Colonic mucosa (tissue), 4 donors: ENCODE measurements at places on chromosomes 12 and 14.

DNA sequence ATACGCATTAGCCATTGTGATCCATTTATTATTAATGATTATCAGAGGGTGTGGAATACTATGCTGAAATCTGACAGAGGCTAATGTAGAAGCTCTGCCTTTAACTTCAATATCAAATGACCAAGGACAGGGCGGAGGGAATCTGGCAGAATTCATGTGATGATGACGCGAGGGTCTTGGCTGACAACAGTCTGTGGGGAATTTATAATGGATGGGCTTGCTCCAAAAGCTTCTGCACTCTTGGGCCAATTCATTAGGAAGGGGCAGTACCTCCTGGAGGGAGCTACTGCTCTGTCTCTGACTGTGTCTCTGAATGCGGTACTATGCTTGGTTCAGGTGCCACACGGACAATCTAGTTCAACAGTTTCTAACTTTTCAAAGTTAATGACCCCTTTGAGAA, 46.2 kb downstream of the GALNT8 start:
- no peak for DNase-seq

- no peak for DNase-seq
Observed at GRCh38 chr12:93033948-93034347, 104.9 kb upstream of the EEA1 start.

DNA sequence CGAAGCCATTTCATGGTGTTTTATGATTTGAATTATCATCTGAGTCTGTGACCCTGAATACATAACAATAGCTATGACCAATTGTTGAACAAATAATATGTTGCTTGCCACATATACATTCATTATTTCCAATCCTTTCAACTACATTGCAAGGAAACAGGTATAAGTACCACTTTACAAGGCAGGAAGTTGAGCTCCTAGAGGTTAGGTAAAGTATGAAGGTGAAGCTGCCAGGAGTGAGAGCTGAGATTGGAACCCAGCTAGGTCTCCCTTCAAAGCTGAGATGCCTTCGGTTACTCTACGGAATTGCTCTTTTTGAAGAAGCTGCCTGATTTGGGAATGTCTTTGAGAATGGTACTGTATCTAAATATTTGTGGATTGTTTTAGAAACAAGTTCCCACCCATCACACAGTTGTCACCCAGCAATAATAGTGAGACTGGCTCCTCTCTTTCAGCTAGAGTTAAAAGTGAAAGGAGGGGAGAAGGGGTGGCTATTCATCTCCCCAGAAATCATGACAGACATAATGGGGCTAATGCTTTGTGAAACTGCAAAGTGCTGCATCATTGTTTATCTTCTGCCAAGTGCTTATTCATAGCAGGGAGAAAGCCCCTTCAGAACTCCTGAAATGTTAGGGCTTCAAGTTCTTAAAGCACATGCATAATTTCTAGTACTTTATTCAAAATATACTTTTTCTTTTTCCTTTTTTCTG, 75.9 kb upstream of the AMIGO2 start:
- DNase-seq, result no peak

DNA sequence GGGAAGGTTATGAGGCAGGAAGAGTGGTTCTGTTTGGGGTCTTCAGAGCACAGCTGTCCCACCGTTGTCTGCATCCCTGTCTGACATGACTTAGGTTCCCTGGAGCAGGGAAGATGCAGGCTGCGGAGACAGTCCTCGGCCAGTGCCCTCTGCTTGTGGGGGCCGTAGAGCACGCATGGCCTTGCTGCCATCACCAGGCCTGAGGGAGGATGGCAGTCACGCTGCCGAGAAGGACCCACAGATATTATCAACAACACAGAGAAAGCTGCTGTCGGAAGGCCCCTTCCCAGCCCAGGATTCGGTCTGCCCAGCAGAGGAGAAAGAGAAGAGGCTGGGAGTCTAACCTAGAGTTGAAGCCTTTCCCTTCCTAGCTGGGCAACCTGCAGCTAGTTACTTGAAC, 35.0 kb downstream of the ERH start:
- DNase-seq, result no peak

- peak; percentile 63 for DNase-seq
Observed at GRCh38 chr12:120230326-120230973, 29.5 kb upstream of the RPLP0 start.

- peak; percentile 68 for DNase-seq
Observed at GRCh38 chr12:121095544-121096198, 37.0 kb upstream of the P2RX7 start.

DNA sequence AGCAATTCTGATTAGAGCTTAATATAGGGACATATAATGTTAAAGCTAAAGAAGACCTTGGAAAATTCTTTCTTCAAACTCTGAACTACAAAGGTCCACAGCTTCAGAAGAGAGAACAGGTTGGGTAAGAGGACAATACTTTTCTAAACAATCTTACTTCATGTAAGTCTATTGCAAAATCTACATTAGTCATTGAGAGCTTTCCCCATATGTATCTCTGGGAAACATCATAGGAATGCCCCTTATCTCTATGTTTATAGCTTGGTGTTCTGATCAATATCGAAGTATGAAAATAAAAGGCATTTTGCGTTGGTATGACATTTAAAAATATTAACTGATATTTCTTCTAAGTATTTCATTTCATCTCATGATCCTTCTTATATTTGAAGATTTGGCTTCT, 962.6 kb downstream of the AACS start:
- no peak for DNase-seq

DNA sequence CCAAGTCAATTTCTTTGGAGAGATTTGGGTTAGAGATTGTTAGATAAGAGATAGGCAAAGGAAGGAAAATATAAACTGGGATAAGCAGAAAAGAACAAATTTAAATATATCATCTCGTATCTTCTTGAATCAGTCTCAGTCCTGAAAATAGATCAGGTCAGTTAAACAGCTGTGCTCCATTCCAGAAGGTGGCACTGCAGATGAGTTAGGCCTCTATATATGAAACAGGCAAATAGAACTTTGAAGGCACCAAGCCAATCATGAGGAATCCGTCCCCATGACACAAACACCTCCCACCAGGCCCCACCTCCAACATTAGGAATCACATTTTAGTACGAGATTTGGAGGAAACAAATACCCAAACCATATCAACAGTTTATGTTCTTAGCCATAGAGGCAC, 605.5 kb upstream of the USP15 start:
- DNase-seq, result no peak

DNA sequence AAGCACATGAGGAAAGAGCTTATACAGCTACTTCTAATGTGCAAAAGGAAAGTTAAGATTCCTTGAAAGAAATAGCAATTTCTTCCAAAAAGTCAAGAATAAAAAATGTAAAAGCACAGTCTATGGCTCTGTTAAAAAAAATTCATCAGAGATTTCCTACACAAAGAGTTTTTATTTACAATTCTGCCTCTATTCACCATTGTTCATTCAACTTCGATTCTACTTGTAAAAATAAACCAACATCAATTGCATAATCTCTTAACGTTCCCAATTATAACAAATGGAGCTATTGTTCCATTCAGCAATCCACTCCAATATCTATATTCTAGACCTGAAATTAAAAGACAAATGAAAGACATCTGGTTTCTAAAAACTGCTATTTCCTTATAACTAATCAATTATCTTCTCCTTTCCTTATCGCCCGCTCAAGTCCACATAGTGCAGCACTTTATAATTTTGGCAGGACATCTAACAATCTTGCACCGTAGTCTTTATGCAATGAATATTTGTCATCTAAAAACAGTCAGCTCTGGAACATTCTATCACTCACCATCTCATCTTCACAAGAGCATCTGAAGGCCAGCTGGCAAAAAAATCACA, 6.2 kb downstream of the EIF2S3B start:
- DNase-seq, result no peak

DNA sequence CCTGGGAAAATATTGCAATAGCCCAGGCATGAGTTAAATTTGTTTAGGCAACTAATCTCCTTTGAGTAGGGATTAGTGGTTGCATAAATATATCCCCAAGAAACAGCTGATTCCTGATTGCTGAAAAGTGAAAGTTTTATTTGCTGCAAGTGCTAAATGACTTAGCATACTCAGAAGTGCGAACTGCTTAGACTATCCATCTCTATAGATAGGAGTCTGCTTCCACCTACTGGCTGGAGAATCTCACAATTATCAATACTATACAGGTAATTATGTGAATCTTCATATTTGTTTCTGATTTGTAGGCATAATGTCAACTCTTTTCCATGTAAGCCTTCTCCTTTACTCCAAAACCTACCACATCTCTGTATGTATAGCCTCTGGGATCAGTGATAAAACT, 12.0 kb upstream of the SLCO1B3 start:
- no peak for DNase-seq

GRCh38 chr14:34174973-34175372, 224.1 kb upstream of the EGLN3 start:
- DNase-seq, result no peak

GRCh38 chr12:133010657-133011297, 24.6 kb downstream of the ZNF26 start:
- DNase-seq, result no peak

GRCh38 chr12:123967121-123967586, 5.5 kb downstream of the CCDC92 start:
- no peak for DNase-seq

DNA sequence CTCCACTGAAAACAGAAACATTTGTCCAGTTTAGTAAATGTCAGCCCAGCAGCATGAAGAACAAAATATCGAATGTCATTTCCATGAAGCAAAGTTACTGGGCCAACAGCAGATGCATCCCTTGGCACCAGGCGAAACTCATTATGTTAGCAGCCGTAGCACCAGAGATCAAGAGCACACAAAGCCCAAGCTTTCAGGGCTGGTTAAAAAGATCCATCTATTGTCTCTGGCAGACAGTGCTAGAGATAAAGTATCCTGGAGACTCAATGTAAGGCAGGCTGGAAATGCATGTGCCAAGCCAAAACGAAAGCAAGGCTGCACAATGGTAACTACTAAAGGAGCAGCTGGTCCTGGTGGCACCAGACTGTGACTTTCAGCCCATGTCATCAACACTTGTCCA, 120.3 kb upstream of the PLEKHG7 start:
- no peak for DNase-seq

GRCh38 chr12:123150744-123151456, at the start of gene PITPNM2:
Gene PITPNM2, minus strand, starts transcription at chr12:123151090. Its CDS starts 116,500 bp downstream, at chr12:123034590.
- peak; percentile 42 for DNase-seq

GRCh38 chr14:72559669-72560255, 334.1 kb downstream of the DPF3 start:
- no peak for DNase-seq

DNA sequence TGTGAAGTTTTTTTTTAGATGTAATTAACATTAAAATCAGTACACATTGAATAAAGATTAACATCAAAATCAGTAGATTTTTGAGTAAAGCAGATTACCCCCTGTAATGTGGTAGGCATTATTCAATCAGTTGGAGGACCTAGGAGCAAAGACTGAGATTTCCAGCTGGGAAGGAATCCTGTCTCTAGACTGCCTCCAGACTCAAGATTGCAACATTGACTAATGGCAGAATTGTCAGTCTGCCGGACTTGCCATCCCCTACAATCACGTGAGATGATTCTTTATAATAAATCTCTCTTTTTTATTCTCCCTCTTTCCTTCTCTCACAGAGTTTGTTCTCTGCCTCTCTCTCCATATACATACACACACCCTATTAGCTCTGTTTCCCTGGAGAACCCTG, 51.4 kb upstream of the SLC6A15 start:
- no peak for DNase-seq

DNA sequence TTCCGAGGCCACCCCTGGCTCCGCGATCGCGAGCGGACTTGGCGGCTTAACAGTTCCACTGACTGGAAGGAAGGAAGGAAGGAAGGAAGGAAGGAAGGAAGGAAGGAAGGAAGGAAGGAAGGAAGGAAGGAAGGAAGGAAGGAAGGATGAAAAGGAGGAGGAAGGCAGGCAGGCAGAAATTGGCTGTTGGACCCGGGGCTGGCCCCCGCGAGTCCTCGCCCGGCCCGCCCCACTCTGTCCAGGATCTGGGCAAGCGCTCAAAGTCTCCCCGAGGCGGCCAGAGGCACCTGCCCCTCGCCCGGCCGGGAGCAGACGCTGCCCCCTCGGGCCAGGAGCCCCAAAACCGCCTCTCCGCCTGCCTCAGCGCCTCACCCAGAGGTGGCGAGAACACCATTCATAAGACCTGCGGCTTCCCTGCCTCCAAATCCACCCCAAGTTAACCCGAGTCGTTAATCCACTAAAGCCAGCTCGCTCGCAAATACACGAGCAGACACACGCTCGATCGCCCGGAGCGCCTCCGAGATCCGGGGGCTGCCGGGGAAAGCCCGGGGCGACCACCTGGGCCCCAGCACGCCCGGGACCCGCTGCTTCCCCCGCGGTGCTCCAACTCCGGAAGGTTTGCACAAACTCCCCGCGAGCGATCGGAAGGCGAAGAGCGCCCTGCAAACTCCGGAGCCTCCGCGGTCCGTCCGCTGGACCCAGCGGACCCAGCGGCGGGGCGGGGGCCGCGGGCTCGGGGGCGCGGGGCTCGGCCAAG, 844 bp downstream of the DPF3 start:
- peak; percentile 56 for DNase-seq

DNA sequence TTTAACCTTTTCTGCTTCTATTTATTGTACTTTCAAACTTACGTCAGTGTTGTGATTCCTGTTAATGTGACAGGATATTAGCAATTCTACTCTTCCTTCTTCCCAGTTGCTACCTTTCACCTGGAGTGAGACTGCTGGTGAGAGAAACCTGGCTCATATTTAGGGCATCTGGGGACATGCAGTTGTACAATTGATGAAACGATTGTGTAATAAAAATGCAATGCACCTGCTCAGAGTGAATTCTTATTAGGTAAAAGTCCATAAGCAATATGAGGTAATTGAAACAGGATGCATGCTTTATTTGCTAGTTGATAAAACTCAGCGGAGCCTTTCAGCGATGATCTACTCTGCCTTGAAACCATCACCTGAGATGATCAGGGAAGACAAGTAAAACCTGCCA, 116.1 kb upstream of the FBXO33 start:
- no peak for DNase-seq

GRCh38 chr12:124464830-124465229, 102.6 kb downstream of the NCOR2 start:
- DNase-seq, result no peak

GRCh38 chr12:130436741-130437501, 99.2 kb downstream of the PIWIL1 start:
- DNase-seq, result no peak

- DNase-seq, result no peak
Observed at GRCh38 chr12:12004524-12004923, 66.2 kb upstream of the BCL2L14 start.

DNA sequence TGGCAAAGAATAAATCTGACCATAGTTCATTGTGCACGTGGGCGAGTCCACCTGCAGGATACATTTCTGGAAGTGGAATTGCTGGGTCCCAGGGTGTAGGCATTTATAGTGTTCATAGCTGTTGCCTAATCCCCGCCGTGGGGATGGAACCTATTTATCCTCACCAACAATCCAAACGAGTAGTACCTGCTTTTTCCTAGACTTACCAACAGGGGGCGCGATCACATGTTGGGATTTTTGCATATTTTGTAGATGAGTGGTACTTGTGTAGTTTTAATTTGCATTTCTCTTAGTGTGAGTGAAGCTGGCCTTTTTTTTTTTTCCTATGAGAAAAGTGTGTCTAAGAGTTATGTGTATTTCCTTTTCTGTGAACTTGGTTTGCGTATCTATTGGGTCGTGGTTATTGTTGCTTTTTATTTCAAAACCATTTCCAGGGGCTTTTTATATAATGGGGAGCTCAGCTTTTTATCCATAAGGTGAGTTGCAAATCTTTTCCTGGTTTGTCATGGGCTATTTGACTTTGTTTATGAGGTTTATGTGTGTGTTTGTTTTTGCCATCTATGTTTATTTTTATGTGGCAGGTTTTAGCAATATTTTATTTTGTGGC, 67.2 kb downstream of the CCDC92 start:
- DNase-seq, result peak; percentile 69

- DNase-seq, result no peak
Observed at GRCh38 chr12:121222847-121223246, 12.9 kb downstream of the P2RX4 start.
